ENCODE measurements at places on chromosomes 3 and 15.

DNA sequence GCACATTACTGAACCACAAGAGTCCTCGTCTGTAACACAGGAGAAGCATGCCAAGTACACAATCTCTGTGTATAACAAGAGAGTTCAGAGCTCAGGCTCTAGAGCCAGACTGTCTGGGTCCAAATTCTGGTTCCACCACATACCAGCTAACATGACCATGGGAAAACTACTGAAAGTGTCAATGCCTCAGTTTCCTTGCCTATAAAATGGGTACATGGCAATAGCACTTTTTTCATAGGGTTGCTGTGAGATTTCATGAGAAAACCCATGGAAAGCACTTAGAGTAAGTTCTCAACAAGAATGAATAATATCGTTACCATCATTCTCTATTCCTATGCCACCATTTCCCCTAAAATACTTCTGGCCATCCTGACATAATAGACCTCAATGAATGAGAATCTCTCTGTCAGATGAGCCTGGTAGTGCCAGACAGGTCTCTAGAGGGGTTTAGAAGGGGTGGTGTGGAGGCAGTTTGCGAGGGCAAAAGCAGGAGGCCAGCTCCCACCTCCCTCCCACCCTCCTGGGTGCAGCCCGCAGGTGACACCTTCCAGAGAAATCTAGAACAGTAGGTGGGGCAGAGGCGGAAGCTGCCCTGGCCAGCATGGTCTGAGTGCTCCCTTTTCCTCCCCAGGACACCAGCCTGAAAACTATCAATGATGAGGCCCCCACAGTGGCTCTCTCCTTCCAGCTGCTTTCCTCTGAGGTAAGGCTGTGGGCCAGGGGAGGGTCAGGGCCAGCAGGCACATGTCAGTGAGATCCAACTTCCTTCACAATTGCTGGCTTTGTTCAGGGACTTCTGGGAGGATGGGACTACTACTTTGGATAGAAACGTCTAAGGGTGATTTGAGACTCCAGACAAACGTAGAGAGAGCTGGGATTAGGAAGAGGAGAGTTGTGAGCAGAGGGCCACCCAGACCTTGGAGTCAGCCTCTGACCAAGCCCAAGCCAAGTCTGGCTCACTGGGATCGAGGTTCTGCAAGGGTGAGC, 45.3 kb downstream of the CCDC33 start:
- DNase-seq = no peak

GRCh38 chr3:119557877-119558269, 1.5 kb downstream of the CD80 start:
- no peak for DNase-seq

DNA sequence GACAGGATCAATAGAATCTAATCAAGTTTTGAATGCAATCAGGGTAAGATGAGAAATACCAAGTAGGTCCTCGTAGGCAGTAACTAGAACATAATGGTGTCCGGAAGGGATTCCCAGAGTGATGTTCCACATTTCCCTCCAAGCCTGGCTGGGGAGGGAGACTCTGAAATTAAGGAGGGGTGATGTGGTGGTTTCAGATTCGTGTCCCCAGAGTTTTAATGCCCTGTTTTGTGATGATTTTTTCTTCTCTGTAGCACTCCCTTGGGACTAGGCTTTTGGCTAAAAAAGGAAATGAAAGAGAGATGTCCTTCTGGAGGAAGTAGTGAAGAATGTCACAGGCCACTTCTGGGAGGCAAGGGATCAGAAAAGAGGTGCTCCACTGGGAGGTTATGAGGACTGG, 108.3 kb upstream of the CACNA2D3 start:
- DNase-seq = no peak

- no peak for DNase-seq
Observed at GRCh38 chr3:170961616-170962400, 53.4 kb upstream of the EIF5A2 start.

GRCh38 chr3:150306906-150307305, 101.2 kb upstream of the TSC22D2 start:
- no peak for DNase-seq
